ENCODE measurements at places on chromosomes 12 and 14.
A peak's percentile ranks its signal among the peaks of the same experiment; 100 is the strongest.

- DNase-seq, result no peak
Observed at GRCh38 chr12:71955970-71956369, 17.3 kb downstream of the TPH2 start.

GRCh38 chr12:1518591-1519516 lies 75.5 kb downstream of the FBXL14 start:
- no peak for DNase-seq

DNA sequence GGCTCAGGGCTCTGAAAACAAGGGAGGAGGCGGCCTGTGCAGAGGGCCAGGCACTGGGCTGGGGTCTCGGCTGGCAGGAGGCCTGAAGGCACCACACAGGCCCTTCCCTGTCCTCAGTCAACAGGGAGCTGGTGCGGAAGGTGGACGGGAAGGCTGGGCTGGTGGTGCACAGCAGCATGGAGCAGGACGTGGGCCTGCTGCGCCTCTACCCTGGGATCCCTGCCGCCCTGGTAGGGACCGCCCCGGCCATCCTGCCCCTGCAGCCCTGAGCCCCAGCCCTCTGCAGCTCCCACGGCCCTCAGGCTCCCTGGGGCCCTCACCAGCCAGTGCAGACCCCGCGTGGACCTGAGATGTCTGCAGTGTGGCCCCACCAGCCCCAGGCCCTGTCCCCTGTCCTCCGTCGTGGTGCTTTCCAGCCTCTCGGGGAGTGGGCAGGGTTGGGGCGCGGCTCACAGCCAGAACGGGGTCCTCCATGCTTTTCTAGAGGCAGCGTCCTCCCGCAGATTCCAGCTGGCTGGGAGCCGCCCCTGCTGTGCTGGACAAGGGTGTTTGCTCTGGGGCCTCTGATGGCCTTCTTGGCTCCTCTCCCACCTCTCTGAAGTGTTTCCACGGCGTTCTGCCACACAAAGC lies 18.1 kb downstream of the ASPG start:
- no peak for DNase-seq

DNA sequence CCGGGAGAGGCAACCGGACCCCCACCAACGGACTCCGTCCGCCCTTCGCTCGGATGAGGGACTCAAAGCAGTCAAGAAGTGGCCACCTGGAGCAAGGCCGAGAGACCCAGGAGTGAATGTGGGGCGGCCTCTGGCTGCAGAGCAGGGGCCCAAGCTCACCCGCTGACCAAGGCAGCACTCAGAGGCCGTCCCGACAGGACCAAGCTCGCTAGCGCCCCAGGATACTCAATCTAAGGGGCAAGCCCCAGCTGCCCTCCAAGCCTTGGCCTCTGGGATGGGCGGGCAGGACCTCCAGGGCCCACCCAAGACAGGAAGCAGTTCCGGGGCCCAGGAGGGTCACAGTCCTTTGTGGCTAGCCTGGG lies 936 bp downstream of the AKT1 start:
- DNase-seq, result no peak

- no peak for DNase-seq
Observed at GRCh38 chr12:32002848-32003493, 43.8 kb downstream of the RESF1 start.

- DNase-seq, result no peak
Observed at GRCh38 chr14:68370057-68370360, 422.9 kb downstream of the ZFP36L1 start.

DNA sequence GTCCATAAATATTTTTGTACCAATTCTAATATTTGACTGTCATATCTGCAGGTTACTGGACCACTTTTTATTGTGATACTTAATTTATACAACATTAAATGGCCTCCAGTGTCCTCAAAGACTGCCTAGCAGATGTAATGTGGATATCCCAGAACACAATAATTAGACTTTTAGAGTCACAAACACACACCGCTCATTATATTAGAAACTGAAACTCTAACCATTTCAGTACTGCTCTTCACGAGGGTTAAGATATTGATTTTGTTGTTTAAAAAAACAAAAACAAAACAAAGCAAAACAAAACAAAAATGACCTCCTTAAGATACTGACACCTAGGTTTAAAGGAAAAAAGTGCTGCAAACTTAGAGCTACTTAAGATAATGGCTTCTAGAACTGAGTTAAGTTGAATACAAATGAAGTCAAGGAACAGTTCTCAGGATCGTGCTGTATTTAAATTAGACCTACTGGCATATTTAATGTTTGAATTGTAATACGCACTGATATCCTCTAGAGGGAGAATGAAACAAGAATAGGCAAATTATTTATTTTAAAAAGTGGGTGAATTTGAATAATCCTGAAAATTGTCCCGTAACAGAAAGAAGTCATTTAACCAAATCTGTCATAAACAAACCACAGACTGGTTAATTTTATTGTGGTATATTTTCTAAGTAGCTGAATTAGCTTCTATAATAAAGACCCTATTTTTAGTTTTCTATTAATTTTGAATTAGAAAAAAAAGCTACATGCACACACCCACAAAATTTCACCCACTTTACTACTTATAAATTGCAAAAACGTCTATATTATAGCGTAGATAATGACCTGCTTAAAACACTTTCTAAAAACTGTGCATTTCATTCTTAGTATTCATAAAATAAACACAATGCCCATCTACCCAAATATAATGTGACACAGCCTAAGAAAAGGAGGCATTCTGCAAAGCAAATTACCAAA lies 395.2 kb upstream of the DCN start:
- peak; percentile 39 for DNase-seq

GRCh38 chr14:48849741-48850322 lies 736.3 kb downstream of the RPS29 start:
- peak; percentile 4 for DNase-seq

DNA sequence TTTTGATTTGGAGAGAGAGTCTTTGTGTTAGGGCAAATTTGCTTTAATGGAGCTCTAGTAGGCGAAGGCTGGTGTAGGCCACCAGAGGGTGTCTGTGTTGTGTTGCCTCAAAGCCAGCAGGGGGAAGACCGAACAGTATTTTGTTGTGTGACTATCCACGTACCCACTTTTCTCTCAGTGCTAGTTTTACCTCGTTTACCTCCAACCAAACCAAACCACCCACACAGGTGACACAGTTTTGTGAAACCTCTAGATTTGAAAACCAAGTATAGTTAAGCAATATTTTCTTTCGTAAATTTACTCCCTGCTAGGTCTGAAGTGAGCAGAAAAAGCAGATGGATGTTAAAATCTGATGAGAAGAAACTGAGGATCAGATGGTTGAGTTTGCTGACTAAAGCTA lies 36.3 kb upstream of the NPFF start:
- peak; percentile 83 for DNase-seq

GRCh38 chr12:119573086-119573485 lies 20.5 kb upstream of the TMEM233 start:
- DNase-seq, result no peak

- no peak for DNase-seq
Observed at GRCh38 chr14:21042918-21043317, 756 bp downstream of the RNASE7 start.

DNA sequence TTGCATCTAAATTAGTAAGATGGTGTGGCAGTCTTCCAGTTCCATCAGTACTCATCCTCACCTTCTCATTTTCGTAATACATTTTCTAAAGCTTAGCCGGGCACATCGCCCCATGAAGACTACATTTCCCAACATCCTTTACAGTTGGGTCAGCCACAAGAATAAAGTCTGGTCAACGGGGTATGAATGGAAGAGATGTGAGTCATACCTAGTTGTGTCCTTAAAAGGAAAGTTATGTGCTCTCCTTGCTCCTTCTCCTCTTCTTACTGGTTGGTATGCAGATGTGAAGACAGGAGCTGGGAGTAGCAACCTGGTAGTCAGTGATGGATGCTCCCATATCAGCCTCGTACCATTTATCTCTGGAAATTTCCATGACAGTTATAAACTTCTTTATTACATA lies 35.9 kb upstream of the EGLN3 start:
- DNase-seq, result peak; percentile 22

- DNase-seq, result peak; percentile 66
Observed at GRCh38 chr12:124655698-124656516, 88.5 kb upstream of the NCOR2 start.

DNA sequence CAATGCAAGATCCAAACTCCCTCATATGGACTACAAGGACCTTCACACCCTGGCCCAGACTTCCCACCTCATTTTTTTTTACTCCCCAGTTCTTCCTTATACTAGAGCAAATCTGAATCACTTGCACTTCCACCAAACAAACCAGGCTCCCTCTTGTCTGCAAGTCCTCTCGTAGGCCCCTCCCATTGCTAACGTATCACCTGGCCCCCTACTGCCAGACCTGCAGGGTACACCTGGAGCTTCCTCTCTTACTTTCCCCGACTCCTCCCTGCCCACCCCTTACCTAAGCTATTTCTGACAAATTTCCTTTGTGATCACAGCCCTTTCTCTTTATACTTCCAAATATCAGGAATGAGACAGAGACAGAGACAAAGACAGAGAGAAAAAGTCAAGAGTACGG lies 463.9 kb downstream of the GALC start:
- no peak for DNase-seq

DNA sequence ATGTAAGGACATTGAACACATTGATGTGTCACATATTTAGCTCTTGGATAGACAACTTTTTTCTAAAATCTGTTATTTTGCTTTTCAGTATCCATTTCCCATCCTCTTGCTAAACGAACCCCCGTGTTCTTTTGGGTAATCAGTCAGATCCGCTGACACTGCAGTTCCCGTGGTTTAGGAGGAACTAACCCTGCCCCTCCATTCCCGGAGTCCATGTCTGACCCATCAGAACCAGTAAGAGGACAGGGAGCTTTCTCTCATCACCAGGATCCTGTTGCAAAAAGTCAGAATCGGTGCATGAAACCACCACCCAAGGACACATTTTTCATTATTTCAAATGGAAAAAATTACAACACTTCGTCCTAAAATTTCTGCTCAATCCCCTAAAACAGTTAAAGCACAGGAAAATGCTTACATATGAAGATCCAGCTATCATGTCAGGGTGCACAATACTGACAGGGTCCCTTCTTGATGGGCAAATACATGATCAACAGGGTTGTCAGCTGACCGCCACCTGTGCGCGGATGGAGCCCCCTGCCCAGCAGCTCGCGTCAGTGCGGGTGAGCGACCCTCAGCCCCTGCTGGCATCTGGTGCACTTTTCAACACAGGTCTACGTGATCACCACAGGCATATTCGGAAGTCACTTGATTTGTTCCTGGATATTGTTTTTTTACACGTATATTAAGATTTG lies 276.8 kb downstream of the ADGRD1 start:
- no peak for DNase-seq

DNA sequence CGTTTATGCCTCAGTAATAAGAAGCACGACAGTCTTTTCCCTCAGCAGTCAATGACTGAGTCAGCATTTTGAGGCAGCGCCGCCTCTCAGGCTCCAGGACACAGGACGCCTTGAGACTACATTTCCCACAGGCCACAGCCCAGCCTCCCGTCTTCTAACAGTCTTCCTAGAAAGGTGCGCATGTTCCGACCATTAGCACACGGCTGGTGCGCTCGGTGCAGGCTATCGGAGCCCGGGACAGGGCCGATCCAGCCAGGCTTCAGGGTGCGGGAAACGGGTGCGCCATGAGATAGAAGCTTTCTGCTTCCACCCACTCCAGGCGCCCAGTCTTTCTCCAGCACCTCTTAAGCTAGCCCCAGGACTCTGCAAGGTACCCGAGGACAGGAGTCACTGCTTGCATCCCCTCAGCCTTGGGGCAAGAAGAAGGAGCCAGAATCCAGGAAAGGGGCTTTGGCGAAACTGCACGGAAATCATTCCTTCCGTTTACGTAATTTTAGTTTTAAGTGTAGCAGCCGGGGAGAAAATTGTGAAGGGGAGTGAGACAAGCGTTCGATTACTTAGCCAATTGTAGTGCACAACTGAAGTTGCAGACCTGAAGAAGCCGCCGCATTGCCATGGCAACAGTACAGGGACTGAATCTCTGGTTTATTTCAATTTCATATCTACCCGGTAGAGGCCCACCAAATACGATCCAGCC lies 54.0 kb downstream of the ZNF641 start:
- DNase-seq, result peak; percentile 85

DNA sequence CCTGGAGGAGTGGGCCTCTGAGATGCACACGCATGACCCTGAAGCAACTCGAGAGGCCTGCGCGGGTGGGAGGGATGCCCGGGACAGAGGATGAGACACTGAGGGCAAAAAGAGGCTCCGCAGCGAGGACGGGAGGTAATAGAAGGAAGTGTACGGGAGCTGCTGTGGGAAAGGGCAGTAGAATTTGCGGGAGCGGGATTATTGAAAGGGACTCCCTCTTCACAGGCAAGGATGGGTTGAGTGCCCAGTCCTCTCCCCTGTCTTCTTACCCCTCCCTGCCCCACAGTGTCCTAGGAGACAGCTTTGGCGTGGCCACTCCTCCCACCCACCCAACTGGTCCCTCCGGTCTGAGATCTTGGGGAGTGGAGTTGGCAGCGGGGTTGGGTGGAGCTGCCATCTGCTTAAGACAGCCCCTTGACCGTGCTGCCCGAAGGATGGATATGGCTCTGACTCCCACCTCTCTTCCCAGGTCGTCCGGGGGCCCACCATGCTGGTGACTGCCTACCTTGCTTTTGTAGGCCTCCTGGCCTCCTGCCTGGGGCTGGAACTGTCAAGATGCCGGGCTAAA lies 15.7 kb upstream of the ESPL1 start:
- DNase-seq, result no peak

All from A673 (cell line).